ENCODE measurements at places on chromosomes 2 and 18. TPM values are rescaled to one million over a fixed set of nuclear protein-coding genes. Genes with fewer than 3 reads are reported as not detected.

- DNase-seq = no peak
Measured at GRCh38 chr18:67266246-67267237, 250.0 kb downstream of the DSEL start.

GRCh38 chr2:235218486-235218907, 266.7 kb downstream of the SH3BP4 start:
- DNase-seq = no peak

- no peak for DNase-seq
Measured at GRCh38 chr2:12617366-12617765, 99.4 kb upstream of the TRIB2 start.

LYG2 gene
- not detected for total RNA-seq

SERPINB7 gene
- not detected for total RNA-seq

GRCh38 chr2:204046145-204046544, 109.6 kb downstream of the ICOS start:
- DNase-seq = no peak

GRCh38 chr2:239827523-239827890, 197.6 kb downstream of the NDUFA10 start:
- DNase-seq = no peak

POMC gene
- 6.8 TPM for total RNA-seq

DNA sequence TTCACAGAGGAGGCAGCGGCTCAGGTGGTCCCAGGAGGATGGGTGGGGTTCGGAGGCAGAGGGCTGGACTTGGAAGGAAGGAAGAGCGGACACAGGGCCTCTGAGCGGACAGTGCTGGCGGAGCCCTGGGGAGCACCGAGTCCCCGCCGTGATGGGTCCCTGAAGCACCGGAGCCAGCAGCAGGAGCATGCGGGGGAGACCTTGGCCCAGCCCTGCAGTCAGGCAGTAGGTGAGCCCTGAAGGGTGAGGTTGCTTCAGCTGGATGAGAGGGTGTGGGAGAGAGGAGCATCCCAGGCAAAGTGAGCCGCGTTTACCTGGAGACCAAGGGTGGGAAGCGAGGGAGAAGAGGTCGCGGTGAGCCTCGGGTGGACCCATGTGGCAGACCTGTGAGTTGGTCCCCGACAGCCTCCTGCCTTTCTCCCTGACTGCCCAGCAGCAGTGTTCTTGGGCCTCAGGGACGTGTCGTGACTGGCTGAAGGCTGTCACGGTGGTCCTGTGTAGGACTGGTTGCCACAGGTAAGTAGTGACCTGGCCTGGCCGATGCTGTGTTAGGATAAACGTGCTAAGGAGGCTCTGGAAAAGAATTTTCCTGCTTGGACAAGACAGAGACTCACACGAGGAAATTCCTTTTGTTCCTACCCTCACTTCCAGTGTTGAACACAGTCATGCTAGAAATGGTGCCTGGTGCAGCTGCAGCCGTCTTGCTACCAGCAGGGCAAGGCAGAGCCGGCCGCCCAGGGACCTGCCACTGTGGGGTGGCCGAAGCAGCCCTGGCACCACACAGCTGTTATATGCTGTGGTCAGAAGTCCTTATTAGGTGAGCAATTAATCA, 73.0 kb downstream of the RRM2 start:
- DNase-seq = no peak

DNA sequence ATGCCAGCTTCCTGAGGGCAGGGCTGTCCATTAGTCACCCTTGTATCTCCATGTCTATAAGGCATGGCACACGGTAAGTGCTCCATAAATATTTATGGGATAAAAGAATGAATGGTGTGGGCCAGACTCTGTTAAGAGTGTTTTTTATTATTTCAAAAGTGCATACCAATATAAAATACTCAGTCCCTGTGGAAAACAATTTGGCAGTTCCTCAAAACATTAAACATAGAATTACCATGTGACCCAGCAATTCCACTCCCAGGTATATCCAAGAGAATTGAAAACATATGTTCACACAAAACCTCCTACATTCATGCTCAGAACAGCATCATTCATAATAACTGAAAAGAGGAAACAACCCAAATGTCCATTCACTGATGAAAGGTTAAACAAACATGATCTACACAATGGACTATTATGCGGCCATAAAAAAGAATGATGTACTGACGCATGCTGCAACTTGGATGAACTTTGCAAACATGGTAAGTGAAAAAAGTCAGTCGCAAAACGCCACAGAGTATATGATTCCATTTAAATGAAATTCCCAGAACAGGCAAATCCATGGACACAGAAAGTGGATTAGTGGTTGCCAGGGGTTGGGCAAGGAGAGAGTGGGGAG, 69.1 kb upstream of the TCF7L1 start:
- no peak for DNase-seq

- DNase-seq = no peak
Measured at GRCh38 chr2:145739681-145740080, 1219.8 kb upstream of the ZEB2 start.

- DNase-seq = no peak
Measured at GRCh38 chr2:8659735-8660492, 21.9 kb upstream of the ID2 start.

DNA sequence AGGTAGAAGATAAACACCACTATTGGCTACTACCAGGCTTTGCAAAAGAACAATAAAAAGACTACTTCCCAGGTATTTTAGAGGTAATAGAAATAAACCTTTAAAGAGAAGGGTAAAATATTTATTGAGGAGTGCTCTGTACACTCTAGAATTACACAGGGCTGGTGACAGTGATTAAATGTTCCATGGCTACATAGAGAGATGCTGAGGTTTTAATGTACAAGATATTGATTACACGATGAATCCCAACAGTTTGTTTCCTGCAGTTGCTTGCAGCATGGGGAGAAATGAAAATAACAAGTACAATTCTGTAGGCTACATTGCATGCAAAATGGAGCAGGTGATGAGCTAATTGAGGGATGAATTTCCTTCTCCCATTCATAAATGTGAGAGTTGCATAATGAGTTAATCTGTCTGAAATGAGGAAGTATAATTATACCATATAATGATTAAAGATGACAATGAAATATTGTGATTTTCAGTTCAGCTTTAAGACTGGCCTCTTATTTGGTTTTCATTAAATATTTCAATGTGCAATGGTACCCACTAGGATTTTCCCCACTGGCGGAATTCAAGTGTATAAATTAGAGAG, 266.1 kb downstream of the SOCS6 start:
- no peak for DNase-seq

UPP2 gene
- not detected for total RNA-seq

DNA sequence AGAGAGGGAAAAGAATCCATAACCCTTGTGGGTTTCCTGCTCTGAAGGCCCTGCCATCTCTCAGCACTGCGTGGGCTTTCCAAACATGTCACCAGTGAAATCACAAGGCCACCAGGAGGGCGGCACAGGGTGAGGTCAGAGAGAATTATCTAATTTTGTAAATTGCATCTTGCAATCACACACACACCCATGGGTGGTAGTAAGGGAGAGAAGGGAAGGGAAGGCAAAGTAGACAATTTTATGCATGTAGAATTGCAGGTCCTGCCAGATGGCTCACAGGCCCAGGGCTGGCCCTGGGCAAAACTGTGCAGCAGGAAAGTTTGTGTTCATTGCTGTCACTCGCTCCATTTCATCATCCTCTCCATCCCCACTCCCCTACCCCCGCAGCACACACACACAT, 21.0 kb upstream of the ZBTB7C start:
- DNase-seq = no peak

GRCh38 chr2:209864716-209865295, 93.2 kb downstream of the UNC80 start:
- DNase-seq = no peak

GRCh38 chr2:68368654-68369336, 3.7 kb downstream of the PLEK start:
- DNase-seq = no peak

GRCh38 chr2:154447727-154448418, 250.6 kb upstream of the KCNJ3 start:
- DNase-seq = no peak

CPO gene
- not detected for total RNA-seq

Data from activated naive CD8-positive, alpha-beta T cell treated with anti-CD3 and anti-CD28 coated beads for 36 hours (primary cell).